Lung microvascular endothelial cell (primary cell): ENCODE measurements at places on chromosomes 4 and X. TPM values are rescaled to one million over a fixed set of nuclear protein-coding genes. Genes with fewer than 3 reads are reported as not detected.

- no peak for DNase-seq
Observed at GRCh38 chr4:42906891-42907759, 14.6 kb downstream of the GRXCR1 start.

DNA sequence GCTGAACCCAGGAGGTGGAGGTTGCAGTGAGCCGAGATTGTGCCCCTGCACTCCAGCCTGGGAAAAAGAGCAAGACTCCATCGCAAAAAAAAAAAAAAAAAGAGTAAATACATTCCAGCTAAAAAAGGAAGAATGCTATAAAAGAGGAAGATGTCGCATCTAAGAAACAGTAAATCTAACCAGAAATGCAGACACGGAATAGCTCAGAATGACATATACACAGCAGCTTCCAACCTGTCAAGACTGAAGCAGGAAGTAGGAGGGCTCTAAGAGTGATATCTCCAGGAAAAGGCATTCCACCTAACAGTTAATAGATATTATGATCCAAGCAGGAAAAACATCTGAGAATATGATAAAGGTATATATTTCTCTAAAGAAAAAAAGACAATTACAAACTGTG lies 16.0 kb downstream of the CLOCK start:
- no peak for DNase-seq

GRCh38 chr4:16140879-16141249 lies 57.0 kb upstream of the PROM1 start:
- DNase-seq, result peak; percentile 87

- no peak for DNase-seq
Observed at GRCh38 chr4:160403081-160403480, 1300.2 kb downstream of the RAPGEF2 start.

SUPT20HL1 gene
- not detected in 2 replicates for total RNA-seq

PI4K2B gene
- 18.5 and 24.6 TPM in 2 replicates for total RNA-seq

DNA sequence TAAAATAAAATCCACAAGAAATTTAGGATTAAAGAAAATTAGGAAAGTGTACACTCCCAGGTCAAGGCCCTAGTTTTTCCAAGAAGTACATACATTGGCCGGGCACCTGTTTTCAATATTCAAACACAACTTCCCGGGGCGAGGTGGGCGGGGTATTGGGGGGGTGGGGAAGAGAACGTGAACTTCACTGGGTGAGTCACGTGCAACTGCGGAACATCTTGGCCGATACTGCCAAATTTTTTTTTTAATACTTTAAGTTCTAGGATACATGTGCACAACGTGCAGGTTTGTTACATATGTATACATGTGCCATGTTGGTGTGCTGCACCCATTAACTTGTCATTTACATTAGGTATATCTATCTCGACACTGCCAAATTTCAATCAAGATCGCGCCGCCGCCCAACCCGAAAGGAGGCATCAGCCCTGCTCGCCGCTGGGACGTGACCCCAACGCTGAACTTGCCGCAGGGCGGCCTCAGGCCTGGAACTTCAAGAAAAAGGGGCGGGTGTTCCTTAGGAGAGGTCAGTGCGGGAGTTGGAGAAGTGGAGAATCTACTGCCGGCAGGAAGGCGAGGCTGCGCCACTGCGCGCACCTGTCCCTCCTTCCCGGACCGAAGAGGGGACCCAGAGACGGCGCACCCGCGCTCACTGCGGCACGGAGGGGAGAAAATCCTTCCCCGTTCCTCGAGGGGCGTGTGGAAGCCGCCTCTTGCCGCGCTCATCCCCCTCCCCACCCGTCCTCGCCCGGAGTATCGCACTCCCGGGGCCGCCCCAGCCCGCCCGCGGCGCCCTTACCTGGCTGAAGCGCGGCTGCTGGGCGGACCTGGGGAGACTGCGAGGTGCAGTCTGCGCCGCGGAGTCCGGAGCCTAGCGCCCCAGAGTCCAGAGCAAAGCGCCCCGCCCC lies at the start of gene TEC:
TEC (minus strand) TSS at position 883 of the 905 bp plus-strand sequence. CDS start 41,224 bp downstream, outside the sequence.
- DNase-seq, result peak; percentile 13

GRCh38 chr4:184361443-184361842 lies 112.9 kb downstream of the IRF2 start:
- peak; percentile 35 for DNase-seq

DNA sequence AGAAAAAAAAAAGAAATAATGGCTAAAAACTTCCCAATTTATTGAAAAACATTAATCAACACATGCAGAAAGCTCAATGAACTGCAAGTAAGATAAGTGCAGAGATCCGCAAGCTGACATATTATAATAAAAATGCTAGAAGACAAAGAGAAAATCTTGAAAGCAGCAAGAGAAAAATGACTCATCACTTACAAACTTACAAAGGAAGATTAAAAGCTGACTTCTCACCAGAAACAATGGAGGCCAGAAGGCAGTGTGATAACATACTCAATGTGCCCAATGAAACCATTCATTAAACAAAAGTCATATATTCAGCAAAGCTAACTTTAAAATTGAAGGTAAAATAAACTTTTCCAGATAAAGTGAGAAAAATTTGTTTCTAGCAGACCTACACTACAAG lies 7.3 kb upstream of the BRWD3 start:
- DNase-seq, result peak; percentile 8

DNA sequence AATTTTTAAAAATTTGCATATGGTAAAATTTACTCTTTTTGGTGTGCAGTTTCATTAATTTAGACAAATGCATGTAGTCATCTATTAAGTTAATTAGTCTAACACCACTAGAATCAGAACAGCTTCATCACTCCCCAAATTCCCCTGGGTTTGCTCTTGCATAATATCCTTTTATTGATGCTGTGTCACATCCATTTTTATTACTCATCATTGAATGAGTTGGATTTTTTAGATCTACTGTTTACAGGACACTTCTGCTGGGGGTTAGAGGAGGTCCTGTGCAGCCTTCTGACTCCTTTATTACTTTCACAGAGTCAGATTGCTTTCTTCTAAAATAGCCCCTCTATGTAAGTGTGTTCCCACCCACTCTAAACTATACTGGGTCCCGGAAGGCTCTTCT lies 65.9 kb downstream of the MTHFD2L start:
- DNase-seq, result peak; percentile 75

DNA sequence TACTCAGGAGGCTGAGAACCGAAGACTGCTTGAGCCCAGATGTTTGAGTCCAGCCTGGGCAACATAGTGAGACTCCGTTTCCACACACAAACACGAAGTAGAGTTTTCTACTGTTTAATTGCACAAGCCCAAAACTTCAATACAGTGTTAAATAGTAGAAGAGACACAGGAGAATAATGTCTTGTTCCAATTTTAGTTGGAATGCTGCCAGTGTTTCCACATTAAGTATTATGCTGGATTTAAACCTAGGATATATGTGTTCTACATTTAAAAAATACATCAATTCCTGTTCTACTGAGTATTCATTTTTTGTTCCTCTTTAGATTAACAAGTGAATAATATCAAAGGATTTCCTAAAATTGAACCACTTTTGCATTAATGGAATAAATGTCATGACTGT lies 91.3 kb downstream of the LCORL start:
- DNase-seq, result no peak

DNA sequence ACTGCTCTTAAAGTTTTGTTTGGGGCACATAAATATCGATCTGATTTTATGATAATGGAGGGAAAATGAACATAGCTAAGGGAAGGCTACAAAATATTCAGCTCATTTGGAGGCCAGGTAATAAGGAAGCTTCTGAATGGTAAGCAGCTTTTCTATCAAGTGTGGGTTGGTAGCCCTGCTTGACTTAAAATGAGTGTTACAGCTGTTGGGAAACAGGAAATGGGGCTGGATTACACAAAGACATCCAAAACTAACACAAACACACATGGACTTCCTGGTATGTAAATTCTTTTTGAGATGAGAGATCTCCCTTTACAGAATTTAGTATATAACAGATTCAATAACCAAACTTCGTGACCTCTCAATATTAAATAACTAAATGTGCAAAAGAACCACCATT lies 58.0 kb downstream of the FGF16 start:
- peak; percentile 60 for DNase-seq

- no peak for DNase-seq
Observed at GRCh38 chrX:110444996-110445395, 86.3 kb downstream of the RTL9 start.

DNA sequence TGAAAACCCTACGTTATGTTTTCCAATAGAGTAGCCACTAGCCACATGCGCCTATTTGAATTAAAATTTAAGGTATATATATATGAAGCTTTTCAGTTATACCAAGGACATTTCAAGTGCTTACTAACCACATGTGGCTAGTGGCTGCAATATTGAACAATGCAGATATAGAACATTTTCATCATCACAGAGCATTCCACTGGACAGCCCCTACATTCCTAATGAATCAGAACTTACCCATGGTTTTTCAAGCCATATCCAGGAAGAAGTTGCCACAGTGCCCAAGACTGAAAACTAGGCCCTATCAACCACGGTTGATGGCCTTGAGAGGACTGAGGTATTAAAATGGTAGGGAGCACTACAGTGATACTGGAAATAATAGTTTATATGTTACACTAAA lies 29.7 kb downstream of the NEK1 start:
- no peak for DNase-seq

DNA sequence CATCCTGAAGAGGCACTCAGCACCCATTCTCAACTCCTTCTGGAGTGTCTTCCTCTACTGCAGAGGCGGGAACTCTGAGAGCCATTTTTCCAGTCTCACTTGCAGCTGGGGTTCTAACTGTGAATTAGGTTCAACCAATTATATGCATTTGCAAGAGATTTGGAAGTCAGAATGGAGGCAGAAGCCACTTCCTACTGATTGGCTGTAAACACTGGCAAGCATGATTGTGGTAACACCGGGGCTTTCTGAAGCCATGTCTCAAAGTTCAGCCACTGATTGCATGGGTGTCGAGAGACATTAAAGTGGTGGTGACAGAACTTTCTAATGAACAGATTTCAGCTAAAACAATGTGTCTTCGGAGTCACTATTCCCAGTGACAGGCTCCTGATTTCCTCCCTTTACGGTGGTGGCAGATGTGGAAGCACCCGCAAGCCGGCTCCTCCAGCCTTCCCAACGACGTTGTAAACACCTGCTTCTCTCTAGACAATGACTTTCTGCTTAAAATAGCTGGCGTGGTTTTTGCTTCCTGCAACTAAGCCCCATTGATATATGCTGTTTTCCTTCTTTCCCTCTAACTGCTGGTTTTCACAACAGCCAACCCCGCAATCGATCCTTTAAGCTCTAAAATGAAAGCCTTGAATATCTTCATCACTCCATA lies 92.0 kb downstream of the IRF2 start:
- no peak for DNase-seq

BANK1 gene
- under 0.01 TPM in 1 of 2 replicates, not detected in the other for total RNA-seq

- no peak for DNase-seq
Observed at GRCh38 chr4:16890651-16891050, 7.8 kb downstream of the LDB2 start.

- DNase-seq, result no peak
Observed at GRCh38 chr4:184437565-184438265, 36.6 kb downstream of the IRF2 start.

- peak; percentile 25 for DNase-seq
Observed at GRCh38 chr4:118682928-118683327, 2.3 kb upstream of the METTL14 start.

GRCh38 chr4:38184404-38184803 lies 224.2 kb downstream of the PTTG2 start:
- peak; percentile 20 for DNase-seq

DNA sequence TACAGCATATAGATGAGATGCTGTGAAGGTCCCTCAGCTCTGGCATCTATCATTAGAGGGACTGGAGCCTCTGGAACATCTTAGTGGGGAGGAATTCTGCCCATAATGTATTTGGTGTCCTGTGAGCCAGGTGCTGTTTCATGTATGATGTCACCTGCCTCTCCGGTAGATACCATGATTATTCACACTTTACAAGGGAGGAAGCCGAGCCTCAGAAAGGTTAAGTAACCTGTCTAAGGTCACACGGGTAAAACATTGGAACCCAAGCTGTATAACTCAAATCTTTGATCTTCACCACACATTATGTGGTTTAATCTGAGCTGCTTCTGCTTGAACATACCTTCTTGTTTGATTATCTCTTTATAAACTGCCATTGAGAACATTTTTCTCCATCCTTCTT lies 442.8 kb downstream of the BCOR start:
- no peak for DNase-seq

- no peak for DNase-seq
Observed at GRCh38 chr4:181525634-181526033, 717.6 kb upstream of the TENM3 start.

- no peak for DNase-seq
Observed at GRCh38 chrX:42485601-42486000, 292.4 kb downstream of the PPP1R2C start.

- no peak for DNase-seq
Observed at GRCh38 chrX:11423949-11424348, 130.7 kb downstream of the AMELX start.

TBC1D1 gene
- total RNA-seq, result 85.0 and 107 TPM in 2 replicates

DNA sequence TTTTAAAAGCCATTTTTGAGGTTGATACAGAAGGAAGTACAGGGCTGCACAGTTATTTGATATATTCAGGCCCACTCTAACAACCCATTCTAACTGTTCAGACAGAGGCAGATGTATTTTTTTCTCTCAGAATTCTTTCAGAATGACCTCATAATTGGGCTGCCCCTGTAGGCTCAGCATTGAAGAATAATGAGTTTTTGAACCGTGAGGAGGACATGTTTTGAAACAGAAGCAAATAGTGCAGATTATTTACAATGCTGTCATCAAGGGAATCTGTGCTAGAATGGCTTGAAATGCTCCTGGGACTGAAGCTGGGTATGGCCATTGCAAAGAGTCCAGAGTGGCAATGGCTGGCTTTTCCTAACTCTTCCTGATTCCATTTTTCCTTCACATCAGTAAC lies 158.1 kb downstream of the SOX3 start:
- DNase-seq, result no peak

SULT1E1 gene
- total RNA-seq, result 3.4 and 5.2 TPM in 2 replicates

DNA sequence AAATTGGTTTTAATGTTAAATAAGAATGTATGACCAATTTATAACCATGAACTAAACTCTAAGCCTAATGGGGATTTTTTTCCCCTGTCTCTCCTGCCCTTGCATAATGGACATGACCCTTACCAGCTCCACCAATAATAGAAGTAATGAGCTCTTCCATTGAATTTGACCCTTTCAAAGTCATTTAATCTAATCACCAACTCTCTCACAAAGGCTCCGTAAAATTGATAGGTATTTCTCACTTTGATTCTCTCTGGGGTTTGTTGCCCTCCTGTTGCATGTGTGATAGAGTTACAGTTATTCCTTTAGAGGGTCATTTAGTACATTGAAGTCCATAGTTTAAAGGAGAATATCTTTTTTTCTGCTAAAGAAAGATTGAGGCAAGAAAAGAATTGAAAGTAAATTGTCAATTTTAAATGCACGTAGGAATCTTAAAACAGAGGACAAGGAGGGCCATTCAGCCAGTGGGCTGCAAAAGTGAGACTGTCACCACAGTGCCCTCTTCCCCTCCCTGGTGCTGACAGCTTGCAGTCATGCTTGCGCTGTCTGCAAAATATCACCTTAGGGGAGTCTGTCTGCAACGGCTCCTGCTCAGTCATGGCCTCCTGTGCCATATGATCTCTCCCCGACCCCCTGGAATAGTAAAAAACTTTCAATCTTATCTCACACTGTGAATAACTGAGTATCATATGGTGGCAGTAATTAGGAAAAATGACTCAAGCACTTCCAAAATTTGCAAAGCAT lies 307.5 kb upstream of the GNPDA2 start:
- no peak for DNase-seq

ADGRA3 gene
- total RNA-seq, result 9.2 and 12.9 TPM in 2 replicates

- DNase-seq, result no peak
Observed at GRCh38 chrX:43663173-43663572, 7.1 kb downstream of the MAOA start.

PLK4 gene
- total RNA-seq, result 3.6 and 7.8 TPM in 2 replicates

NMU gene
- total RNA-seq, result 0.22 TPM in 1 of 2 replicates, not detected in the other

- DNase-seq, result peak; percentile 49
Observed at GRCh38 chrX:13463608-13464007, 105.8 kb upstream of the EGFL6 start.

GRCh38 chr4:107622006-107622405 lies 98.0 kb downstream of the PAPSS1 start:
- no peak for DNase-seq
